Stimulated activated CD4-positive, alpha-beta T cell treated with anti-CD3 and anti-CD28 coated beads, Interleukin-1b, Interleukin-23, amount 100 ng/mL, for 1 hour (primary cell): ENCODE measurements at places on chromosomes 5 and 9.

GRCh38 chr5:55110217-55110616 is 7.8 kb downstream of the GZMA start:
- no peak for DNase-seq

GRCh38 chr5:104400941-104401340 is 838.4 kb upstream of the NUDT12 start:
- no peak for DNase-seq

DNA sequence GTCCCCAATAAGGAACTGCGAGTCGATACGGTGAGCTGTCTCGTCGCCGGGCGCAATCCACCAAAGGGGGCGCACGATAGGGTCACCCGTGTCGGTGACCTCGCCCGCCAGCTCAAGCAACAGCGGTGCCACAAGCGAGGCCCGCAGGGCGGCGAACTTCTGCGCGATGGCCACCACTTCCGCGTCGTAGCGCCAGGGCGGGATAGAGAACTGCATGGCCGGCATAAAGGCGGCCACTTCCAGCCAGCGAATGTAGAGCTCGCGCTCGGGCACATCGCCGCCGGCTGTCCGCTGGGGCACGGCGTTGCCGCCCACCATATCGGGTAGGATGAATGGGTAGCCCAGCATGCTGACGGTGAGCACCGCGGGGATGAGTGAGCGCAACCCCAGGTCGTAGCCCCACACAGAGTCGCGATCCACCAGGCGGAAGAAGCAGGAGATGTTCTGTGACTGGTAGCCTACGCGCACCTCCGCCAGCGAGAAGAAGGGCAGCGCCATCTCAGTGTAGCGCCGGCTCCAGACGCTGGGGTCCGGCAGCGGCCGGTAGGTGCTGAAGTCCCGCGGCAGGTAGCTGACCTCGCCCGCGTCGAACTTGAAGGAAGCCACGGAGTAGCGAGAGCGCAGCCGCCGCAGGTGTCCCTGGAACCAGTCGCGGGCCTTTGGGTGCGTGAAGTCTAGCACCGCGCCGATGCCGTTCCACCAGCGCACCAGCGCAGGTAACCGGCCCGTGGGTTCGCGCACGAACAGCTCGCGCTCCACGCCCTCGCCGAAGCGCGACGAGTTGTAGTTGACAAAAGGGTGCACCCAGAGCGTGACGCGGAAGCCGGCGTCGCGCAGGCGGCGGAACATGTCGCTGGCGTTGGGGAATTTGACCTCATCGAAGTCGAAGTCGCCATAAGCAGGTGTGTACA is 5.5 kb downstream of the MYORG start:
- no peak for DNase-seq

DNA sequence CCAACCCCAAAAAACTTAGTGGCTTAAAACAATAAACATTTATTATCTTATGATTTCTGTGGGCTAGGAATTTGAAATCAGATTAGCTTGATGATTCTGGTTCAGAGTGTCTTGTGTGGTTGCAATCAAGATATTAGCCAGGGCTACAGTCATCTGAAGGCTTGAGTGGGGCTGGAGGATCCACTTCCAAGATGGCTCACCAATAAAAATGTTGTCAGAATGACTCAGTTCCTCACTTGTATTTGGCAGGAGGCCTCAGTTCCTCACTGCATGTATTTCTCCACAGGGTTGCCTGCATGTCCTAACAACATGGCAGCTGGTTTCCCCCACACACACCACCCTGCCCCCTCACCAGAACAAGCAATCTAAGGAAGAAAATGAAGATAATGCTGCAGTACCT is 98.2 kb upstream of the NIPBL start:
- no peak for DNase-seq

GRCh38 chr9:19085295-19085694 is 17.4 kb downstream of the HAUS6 start:
- DNase-seq = no peak

DNA sequence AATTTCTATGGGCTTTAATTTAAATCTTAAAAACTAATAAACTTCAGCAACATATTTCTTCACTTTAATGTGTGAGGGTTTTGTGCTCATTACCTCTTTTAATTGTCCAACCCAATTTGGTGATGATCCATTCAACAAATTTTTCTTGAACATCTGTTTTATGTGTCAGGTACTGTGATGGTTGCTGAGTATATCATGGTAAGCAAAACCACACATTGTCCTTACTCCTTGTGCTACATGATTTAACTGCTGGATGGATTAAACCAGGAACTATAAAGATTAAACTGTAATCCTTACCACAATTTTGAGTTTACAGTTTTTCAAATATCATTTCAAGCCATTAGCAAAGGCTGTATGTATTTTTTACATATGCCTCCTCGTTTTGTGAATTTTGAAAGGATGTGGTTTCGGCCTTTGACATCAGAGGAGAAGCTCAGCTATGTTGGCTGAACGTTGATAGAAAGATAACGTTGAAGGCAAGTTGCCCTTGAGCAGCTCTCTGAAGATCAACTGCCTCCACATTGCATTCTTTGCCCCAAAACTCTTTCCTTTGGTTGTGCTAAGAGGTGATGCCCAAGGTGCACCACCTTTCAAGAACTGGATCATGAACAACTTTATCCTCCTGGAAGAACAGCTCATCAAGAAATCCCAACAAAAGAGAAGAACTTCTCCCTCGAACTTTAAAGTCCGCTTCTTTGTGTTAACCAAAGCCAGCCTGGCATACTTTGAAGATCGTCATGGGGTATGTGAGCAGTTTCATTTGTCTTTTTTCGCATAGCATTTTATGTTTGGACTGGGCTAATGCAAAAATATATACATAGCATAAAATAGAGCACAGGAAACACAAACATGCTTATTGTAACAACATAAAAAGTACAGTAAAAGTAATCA is at the start of gene ITK:
ITK (plus strand) TSS at position 467 of the 891 bp plus-strand sequence; CDS start at position 605, 138 bp downstream.
- DNase-seq = no peak

DNA sequence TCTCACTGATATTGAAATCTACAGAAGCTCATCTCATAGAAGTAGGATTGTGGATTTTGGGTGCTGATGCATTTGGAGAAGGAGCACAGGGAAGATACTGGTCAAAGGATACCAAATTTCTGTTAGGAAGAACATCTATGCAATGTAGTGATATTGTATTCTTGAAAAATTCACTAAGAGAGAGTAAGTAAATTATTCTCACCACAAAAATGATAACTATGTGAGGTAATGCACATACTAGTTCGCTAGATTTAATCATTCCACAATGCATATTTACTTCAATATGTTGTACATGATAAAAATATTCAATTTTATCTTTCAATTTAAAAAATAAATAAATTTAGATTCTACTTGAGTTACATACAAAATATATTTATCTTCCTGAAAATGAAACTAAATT is 2040.5 kb upstream of the C9orf72 start:
- DNase-seq = no peak

- DNase-seq = no peak
Observed at GRCh38 chr9:6305954-6306563, 22.1 kb upstream of the TPD52L3 start.

GRCh38 chr9:100674419-100675122 is 96.7 kb downstream of the CAVIN4 start:
- no peak for DNase-seq
